Stimulated activated CD8-positive, alpha-beta memory T cell treated with anti-CD3 and anti-CD28 coated beads, Interleukin-7, amount 100 ng/mL, for 1 hour (primary cell): ENCODE measurements at places on chromosomes 3 and 15.

GRCh38 chr3:64064804-64065203, 41.5 kb upstream of the PSMD6 start:
- no peak for DNase-seq

DNA sequence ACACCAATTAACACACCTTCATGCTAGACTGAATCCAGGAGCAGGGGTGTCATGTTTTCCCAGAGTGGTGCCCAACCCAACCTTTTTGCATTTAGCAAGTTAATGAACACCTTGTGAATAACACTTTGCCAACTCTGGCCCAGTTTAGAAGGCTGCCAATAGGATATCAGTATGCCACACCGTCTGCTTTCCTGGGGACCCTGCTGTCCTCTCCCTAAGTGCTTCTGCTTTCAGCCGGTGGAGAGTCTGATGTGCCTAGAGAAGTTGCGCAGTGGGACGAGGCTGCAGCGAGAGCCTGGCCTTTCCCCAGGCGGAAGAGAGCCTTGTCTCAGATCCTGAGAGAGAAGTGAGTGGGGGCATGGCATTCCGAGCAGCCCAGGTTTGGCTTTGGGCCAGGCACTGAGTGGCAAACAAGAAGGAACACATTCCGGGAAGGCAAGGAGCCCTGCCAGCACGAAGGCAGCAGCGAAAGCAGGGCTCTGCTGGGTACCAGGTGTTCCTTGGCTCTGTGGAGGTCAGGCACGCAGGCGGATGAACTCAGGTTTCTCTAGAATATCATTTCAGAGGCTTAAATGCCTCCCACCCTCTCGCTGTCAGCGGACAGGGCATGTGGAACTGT, 36.9 kb downstream of the SENP8 start:
- no peak for DNase-seq

DNA sequence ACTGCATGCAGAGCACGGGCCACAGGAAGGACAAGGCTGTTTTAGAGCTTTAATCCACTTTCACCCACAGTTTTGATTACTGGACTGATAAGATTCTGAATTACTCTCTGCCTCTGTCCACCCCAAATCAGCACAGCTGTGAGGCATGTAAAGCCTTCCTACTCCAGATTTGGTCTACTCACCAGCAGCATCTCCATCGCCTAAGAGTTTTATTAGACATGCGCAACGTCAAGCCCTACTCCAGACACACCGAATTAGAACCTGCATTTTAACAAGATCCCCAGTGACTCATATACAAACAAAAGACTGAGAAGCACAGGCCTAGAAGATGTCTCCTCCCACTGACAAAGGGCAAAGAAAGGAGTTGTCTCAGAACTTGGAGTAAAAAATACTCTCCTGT, 221.2 kb downstream of the TUSC7 start:
- no peak for DNase-seq

DNA sequence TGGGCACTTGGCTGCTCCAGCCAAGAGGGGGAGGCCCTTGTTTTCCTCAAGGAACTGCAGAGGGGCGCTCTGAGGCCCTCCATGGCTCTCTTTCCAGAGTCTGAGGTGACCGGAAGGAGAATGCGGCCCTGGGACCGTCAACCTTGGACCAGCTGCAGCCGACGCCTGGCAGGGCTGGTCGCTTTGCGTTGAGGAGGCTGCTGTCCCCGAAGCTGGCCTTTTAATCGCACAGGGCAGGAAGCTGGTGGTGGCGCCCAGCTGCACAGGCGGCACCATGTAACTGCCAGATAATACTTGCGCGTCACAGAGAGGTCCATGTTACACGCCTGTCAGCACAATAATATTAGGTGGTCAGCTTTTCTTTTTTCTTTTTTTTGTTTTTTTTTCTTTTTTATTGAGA, 875 bp upstream of the HLTF start:
- no peak for DNase-seq

- DNase-seq: no peak
These were observed 70.1 kb downstream of the PLXNA1 start for GRCh38 chr3:127053026-127053425.

GRCh38 chr3:117285737-117286136, 576.2 kb downstream of the TUSC7 start:
- no peak for DNase-seq

- DNase-seq: no peak
These were observed 17.4 kb upstream of the ST3GAL6 start for GRCh38 chr3:98745718-98746117.

DNA sequence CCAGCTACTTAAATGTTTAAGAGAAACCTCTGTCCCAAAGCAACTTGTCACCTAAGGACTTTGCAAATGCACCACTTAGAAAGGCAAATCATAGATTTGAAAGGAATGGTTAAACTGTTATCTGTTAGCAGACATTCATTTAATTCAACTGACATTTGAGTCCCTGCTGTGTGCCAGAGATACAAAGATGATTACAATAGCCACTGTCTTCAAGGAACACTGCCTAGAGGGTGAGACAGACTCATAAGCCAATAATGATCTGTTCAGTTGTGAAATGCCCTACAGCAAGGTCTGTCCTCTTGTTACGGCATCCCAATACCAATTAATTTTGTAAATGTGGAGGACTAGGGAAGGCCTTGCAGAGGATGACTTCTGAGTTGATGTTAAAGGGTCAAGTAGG, 113.1 kb downstream of the ATG7 start:
- DNase-seq: no peak
